ENCODE measurements at places on chromosomes 13 and 19.

DNA sequence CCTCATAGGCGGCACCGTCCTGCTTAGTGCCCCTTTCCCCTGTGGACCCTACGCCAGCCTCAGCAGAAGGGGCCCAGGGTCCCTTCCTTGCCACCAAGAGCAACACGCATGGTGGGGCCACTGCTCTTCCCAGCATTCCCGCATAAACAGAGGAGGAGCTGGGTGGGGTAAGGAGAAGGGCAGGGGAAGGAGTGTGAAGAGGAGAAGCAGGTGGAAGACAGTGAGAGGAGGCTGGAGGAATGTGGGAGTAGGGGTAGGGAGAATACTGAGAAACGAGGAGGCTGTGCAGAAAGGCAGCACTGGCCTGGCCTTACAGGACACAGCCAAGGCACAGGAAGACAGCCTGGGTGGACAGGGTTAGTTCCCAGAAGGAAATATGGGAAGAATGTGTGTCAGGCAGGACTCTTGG is 43.9 kb downstream of the ZNF331 start:
- no peak for DNase-seq

DNA sequence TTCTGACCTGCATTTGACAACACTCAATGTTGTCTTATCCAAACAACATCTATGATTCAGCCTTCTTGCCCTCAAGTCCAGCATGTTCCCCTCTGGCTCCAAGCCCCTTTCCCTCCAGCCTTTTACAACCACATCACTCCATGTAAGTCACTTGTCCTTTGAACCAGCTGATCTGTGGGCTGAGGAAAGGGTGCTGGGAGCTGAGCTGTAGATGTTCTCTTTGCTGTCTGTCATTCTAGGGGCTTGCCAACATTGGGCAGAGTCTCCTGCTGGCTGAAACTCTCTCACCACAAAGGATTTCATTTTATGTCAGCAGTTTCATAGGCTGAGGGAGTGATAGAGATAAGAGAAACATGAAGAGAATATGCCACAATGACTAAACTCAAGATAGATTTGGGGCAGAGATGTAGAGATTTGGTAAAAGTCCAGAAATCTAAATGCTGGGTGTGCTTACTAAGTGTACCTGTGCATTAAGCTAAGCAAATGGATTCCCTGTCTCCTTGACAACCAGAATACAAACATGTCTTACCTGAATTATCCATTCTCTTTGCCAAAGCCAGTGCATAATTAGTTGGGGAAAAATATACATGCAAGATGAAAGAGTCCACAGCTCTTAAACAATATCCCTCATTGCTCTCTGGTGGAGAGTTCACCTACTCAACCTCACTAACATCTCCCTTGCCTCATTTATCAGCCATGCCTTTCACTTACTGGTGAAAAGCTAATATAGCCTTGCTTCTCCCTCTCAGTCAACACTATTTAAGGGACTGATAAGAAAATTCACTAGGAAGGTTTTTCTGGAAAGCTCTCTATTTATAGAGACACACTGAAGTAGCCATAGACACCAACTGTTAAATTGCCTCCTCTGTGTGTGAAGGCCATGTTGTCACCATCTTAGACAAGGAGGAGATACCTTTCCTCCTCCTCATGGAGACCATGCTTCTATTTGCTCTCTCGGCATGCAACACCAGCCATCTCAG is 175.5 kb upstream of the SERP2 start:
- peak; percentile 88 for DNase-seq

DNA sequence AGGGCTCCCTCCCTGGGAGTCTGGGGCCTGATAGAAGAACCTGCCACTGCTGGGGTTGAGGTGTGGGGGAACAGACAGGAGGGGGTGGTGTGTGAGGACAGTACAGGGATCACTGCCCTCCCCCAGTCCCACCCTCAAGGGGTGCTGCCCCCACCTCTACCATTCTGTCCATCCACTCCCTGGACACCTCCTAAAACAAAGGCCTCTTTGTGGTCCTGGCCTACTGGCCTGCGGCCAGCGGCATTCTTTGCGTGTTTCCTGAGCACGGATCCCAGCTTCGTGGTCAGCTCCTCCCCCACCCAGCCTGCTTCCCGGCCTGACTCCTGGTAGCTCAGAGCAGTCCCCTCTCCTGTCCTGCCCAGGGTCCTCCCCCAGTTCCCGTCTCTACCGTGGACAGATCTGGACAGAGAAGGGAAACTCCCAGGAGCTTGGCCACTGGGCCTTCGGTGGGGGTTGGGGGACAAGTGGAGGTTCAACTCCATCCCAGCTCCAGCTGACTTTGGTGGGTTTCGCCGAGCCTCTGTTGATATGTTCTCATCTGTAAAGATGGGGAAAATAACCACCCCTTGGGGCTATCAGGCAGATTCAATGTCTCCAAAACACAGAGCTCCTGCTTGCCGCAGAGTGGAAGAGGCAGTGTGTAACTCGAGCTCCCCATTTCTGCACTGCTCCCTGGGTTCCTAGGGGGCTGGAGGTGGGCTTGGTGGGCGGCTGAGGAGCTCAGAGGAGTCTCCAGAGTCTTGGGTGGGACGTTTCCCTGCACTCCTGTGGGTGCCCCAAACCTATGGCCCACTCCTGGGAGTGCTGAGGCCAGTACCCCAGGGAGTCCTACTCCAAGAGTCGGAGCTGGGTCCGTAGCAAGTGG is 48.7 kb downstream of the LYL1 start:
- no peak for DNase-seq

DNA sequence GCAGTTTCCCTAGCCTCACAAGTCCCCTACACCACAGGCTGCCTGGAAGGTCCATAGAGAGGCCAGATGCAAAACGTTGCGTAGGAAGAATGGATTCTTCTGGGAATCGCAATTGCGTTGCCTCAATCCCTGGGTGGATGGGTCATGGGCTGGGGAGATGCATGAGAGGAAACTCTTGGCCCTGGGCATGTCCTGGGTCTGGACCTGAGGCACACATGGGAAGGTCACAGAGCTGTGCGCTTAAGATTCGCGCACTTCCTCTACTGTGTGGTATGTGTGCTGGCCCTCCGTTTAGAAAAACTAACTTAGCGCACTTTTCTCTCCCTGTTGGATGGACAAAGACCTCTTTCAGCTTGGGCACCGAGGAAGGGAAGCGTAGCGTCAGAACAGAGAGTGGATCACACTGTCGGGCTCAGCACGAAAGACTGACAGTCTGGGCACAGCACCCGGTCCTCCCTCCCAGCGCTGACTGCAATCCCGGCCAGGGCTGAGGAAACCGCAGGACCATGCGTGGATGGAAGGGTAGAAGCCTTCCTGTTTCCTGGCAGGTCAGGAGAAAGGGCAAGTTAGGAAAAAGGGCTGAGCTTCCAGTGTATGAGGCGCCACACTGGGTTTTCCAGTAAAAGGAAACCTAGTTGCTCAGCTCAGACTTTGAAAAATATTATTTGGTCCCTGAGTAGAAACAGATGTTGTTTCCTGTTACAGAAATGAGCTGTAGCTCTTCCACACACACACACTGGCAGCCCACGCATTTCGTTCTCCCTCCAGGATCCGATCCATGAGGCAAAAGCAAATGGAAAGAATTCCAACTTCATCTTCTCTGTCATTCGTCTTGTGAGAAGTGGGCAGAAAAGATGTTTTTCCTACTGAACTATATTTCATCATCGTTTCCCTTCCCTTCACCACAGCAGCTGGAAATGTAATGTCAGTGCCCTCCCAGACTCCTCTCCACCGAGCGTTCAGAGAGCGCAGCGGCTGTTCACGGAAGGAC is 86.0 kb downstream of the ING1 start:
- DNase-seq, result no peak

DNA sequence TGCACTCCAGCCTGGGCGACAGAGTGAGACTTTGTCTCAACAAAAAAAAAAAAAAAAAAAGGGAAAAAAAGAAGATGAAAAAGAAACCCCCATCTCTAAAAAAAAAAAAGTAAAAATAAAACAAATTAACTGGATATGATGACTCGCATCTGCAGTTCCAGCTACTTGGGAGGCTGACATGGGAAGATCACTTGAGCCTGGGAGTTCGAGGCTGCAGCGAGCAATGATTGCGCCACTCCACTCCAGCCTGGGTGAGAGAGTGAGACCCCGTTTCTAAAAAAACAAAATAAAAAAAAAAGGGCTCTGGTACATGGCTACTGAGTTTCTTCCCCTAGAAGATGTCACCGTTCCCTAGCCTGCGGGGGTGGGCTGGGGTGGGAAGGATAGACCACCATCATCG is 2.4 kb upstream of the CATSPERG start:
- no peak for DNase-seq
